Stomach (tissue), 19 donors: ENCODE measurements at places on chromosomes 6 and 20. TPM values are rescaled to one million over a fixed set of nuclear protein-coding genes. Genes with fewer than 3 reads are reported as not detected.

- DNase-seq = no peak
Measured at GRCh38 chr20:18543216-18543615, 24.0 kb upstream of the SMIM26 start.

GRCh38 chr20:22566876-22567658, 17.3 kb downstream of the FOXA2 start:
- no peak for DNase-seq

DNA sequence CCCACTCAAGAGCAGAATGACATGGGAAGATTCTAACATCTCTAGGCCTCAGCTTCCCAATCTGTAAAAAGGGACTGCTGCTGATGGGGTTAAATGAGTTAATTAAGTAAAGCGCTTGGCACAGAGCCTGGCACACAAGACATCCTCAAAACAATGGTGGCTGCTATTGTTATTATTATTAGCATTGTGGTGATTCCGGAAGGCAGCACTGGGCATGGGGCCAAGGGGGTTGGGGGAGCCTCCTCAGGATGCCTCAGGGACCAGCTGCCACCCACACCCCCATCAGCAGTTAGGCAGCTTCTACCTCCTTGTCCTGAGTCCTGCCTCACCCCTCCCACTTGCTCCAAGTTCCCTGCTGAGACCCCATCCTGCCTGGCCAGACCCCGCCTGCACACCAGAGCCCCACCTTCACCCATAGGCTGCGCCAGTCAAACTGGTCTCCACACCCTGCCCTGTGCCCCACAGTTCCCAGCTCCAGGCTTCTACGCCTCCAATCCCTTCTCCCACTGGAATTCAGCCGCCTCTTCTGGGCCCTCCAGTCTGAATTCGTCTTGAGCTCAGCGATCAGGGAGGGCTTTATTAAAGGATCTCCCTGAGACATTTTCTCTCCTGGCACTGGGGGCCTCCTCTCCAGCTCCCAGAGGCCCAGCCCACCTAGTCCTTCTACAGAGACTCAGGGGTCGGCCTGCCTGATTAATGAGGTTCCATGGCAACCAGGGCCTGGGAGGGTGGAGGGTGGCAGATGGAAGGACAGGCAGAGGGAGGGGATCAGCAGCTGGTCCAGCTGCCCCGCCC, 1.5 kb downstream of the E2F1 start:
- DNase-seq = no peak

DNA sequence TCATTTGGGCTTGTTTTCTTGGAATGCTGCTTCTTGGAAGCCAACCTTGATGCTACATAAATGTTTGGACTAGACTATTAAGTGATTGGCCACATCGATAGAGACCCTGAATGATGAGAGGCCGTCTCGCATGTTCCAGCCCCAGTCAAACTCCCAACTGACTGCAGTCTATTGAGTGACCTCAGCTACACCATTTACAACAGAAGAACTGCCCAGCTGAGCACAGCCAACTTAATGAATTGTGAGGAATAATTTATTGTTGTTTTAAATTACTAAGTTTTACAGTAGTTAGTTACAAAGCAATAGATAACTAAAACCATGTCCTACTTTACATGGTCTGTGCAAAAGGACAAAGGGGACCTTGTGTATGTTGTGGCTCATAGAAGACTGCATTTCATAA, 63.0 kb downstream of the PLCB4 start:
- no peak for DNase-seq

The ARG1 gene
- total RNA-seq = not detected

The GPX5 gene
- total RNA-seq = not detected

The MTCH1 gene
- total RNA-seq = 189 TPM

The CFB gene
- 185 TPM for total RNA-seq

The TRIM38 gene
- total RNA-seq = 4.1 TPM
